ENCODE measurements at places on chromosomes 5 and 9. TPM values are rescaled to one million over a fixed set of nuclear protein-coding genes. Genes with fewer than 3 reads are reported as not detected.

The MYOZ3 gene
- total RNA-seq: not detected

The PCDHGC3 gene
- 38.8 TPM for total RNA-seq

DNA sequence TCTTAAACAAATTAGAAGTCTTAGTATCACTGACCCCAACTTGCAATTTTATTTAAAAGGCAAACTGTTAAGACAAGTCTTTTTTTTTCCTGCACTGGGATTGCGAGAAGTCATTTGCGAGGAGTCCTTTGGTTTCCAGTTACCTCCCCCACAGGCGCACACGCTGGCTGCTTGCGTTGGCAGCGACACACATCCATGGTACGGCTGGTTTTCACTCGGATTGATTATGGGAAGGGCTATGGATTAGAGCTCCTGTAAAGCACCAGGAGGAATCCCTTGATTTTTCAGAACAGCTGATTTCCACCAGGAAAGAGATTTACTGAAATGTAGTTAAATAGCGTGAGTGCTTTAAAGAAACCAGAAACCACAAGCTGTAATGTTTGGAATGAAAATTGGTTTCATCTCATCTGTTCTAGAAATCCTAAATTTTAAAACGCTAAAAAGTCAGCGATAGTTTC, 737 bp downstream of the SLC1A3 start:
- peak; percentile 42 for ATAC-seq

The CBY3 gene
- not detected for total RNA-seq

The MYORG gene
- total RNA-seq: 5.4 TPM

The LCP2 gene
- 3.0 TPM for total RNA-seq

- no peak for ATAC-seq
Measured at GRCh38 chr5:17400724-17401469, 97.1 kb upstream of the TAF11L2 start.

DNA sequence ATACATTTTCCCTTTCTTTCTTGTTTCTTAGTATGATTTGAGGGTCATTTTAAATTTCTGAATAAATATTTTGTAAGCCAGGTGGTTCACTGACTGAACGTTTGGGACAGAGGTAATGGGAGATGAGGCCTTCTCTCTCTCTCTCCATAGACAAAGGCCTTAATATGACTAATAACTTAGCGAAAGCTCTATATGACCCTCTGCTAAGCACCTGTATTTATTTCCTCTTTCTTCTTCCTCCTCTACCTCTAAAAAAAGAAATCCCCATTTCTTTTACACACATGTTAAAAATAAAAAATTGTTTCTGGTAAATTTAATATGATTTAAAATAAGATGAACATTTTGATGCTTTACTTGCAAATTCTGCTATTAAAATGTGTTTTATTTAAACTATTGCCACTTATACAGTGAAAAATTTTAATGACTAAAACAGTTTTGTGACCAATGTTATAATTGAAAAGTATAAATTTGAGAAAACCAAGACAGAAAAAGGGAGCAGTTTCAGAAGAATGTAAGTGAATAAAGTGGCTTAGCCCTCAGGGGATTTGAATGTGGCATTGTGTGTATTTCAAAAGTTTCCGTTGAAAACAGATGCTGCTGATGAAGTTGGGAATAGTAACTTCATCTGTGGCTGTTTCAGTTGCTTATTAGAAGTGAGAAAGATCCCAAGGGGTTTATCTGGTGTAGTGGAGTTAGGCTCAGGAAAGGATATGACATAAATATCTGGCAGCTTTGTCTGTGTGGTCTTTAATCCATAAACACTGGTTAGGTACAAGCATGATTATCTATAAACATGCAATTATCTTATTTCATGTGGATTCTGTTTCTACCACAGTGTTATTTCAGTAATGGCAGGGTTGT, 128.6 kb upstream of the GRHPR start:
- peak; percentile 58 for ATAC-seq

The AFAP1L1 gene
- 3.0 TPM for total RNA-seq

The DMRT3 gene
- not detected for total RNA-seq

The NXNL2 gene
- total RNA-seq: not detected

DNA sequence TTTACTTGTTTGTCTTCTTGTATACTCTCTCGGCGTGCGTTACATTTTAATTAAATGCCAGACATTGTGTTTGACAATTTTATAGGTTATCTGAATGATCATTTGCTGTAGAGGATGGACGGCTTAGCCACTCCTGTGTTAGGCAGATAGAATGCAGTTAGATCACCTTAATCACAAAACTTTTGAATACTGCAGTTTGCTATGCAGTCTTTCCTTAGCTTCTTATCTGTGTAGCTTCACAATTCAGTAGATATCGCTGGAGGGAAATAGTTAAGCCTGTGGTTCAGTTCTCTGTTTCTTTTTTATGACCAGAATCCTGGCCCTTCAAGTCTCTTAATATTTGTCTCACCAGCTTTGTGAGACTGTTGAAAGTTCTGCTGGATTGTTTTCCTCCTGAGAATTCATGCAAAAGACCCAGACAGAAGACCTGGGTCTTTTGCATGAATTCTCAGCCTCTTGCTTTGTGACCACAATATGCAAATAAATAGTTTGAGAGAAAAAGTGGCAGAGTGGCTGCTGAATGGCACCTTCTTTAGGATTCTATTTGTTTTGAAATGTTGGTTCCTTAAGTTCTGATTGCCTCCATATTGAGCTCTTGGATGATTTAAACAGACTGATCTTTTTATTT, 40.2 kb downstream of the RASA1 start:
- no peak for ATAC-seq

GRCh38 chr9:112038017-112038408, 137.1 kb downstream of the SUSD1 start:
- no peak for ATAC-seq

The SHC3 gene
- total RNA-seq: 1.4 TPM

- ATAC-seq: peak; percentile 72
Measured at GRCh38 chr5:147188200-147189108, 46.4 kb upstream of the STK32A start.

DNA sequence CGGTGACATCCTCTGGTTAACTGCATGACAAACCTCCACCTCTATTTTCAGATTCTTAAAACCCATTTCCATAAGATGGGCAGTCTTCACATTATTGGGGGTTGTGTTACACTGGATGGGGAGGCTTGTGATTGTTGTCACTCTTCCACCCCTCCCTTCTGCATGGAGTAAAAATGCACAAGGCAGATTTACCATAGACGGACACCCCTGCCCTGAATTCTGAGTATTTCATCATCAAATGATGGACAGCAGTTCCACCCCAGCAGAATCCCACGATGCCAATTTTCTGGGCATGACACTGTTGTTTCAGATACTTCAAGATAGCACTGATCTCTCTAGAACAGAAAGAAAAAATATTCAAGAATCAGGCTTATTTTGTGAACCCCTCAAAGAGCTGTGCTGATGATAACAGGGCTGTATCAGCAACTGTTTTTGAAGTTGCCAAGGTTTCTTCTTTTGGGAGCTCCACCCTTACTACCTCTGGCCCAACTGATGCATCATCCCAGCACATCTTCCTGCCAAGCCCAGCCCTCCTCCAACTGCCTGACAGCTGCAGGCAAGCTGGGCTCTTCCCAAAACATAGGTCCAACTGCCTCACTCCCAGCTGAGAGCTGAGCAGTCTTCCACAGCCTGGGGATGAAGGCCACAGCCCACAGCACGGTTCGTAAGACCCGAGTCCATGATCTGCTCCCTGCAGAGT, 21.4 kb downstream of the CMBL start:
- ATAC-seq: no peak

DNA sequence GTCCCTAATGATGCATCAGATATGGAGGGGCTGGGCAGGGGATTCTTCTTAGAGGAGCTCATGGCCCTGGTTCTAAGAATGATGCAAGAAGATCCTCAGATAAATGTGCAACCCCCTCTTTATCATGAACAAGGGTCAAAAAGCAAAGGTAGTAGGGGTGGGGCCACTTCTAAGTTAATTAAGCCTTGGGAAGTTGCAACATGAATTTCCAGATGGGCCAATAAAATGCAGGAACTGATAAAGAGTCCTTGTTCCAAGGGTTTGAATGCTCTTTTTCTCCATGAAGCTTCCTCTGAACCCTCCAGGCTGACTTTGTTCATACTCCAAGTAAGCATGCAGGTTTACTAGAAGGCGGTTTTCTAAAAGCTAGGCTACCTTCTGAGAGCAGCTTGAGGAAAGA, 25.6 kb downstream of the PCA3 start:
- no peak for ATAC-seq

DNA sequence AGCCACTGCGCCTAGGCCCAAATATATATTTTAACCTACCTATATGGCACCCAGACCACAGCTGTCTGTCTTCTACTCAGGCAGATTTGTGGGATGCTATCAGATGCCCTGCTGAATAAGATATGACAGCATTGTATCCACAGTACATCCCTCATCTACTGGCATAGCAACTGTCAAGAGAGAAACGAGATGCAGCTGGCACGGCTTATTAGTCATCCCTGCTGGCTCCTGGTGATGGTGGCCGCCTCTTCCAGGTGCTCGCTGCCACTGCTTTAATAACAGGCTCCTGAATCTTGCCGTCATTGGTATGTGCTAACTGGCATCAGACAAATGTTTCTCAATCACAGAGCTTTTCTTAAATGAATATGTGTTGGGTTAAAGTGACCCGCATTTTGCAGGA, 34.0 kb downstream of the B4GALT1 start:
- peak; percentile 31 for ATAC-seq

GRCh38 chr5:200985-201384, 9.7 kb downstream of the LRRC14B start:
- no peak for ATAC-seq

The SLC1A1 gene
- total RNA-seq: 1.4 TPM

- ATAC-seq: no peak
Measured at GRCh38 chr5:1769017-1769640, 30.5 kb downstream of the MRPL36 start.

GRCh38 chr5:131634666-131634995, 398 bp downstream of the RAPGEF6 start:
- ATAC-seq: peak; percentile 53

The TNC gene
- 56.6 TPM for total RNA-seq

DNA sequence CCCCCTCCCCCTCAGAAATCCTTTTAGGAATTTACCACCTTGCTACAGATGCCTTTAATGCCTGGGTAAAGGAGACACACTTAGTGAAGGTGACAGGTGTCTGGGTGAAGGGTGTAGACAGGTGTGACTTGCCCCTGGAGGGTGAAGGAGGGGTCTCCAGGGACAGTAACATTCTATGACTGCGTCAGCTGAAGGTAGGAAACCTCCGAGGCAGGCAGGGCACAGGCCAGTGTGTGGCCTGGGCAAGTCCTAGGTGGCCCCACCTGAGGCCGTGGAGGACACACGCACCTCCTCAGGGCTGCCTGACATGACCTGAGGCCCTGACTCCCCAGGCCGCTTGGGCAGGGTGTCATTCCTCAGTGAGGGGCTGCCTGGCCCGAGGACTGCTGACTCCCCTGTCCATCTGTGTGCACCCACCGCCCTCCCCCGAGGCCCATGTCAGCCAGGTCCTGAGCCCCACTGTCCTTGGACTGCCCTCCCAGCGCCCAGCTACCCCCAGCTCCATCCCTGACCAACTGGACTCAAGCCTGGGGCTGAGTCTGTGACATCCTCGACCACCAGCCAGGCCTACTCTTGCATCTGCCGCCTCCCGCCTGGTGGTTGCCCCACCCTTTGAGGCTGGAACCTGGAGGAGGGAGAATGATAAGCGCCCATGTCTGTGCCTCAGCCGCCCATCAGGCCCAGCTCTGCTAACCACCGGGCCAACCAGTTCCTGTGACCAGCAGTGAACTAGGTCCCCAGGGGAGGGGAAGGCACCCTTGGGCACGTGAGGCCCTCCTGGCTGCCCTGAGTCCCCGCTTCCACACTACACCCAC, 18.4 kb downstream of the CARD19 start:
- peak; percentile 4 for ATAC-seq

- no peak for ATAC-seq
Measured at GRCh38 chr9:116390303-116391228, 237.0 kb downstream of the PAPPA start.

The NAIP gene
- total RNA-seq: 4.2 TPM

The NRG2 gene
- 1.9 TPM for total RNA-seq

- ATAC-seq: no peak
Measured at GRCh38 chr9:78472111-78472510, 175.2 kb downstream of the PSAT1 start.

The ARHGEF37 gene
- total RNA-seq: 23.6 TPM

GRCh38 chr9:133654736-133655657, 18.8 kb downstream of the DBH start:
- ATAC-seq: no peak

The ADAMTS6 gene
- 1.2 TPM for total RNA-seq

The PCDHB6 gene
- 0.16 TPM for total RNA-seq

- no peak for ATAC-seq
Measured at GRCh38 chr9:5841771-5842573, 9.1 kb upstream of the ERMP1 start.

GRCh38 chr5:9059920-9060691, 485.8 kb downstream of the SEMA5A start:
- peak; percentile 99 for ATAC-seq

DNA sequence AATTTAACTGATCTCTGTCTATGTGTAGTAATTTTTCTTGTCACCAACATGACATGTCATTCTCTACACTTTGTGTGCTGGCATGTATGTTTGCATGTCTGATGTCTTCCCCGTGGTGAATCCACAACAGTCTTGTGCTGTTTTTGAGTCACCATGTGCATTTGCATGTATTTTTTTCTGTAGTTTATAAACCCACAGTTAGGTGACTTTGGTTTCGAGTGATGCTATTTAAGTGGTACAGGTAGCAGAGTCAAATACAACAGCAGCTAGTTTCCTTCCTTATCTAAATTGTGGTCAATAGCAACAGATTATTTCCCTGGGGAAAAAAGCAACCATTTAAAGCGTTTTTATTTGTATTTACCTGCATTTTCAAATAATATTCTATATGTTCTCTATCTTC, 89.9 kb upstream of the FSD1L start:
- ATAC-seq: no peak

The PDE8B gene
- total RNA-seq: 0.12 TPM

DNA sequence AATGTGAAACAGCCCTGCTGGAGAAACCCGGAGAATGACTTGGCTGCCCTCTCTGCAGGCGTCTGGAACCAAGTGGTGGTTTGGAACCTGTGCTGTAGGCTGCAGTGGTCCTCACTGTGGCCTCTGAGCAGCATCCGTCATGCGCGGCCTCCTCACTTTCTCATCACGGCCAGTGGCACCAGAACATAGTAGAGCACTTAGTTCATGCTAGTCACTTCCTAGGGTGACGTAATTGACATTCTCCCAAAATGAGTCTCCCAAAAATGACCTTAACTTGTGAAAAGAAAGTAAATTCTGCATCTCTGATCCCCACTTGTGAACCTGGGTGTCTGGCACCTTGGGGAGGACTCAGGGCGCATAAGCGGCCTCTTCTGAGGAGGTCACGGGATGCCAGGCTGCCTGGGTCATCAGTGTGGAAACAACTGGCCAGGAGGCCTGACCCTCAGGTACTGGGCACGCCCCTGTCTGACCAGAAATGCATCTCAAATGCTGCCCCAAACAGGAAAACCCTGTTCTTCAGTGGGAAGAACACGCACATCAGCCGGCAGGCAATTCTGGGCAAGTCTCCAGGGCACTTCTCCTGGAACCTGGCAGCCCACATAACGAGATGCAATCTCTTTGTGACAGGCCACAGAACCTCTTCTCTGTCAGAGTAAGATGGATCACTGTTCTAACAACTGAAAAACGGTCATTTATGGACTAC, 36.6 kb upstream of the SPTLC1 start:
- peak; percentile 77 for ATAC-seq

All from esophagus mucosa (tissue), 1 donor.